ENCODE measurements at places on chromosomes 4 and X.

- DNase-seq: no peak
These were observed 36.0 kb upstream of the SPANXC start for GRCh38 chrX:141278306-141278705.

GRCh38 chr4:187027272-187027671 is 303.6 kb upstream of the FAT1 start:
- no peak for DNase-seq

DNA sequence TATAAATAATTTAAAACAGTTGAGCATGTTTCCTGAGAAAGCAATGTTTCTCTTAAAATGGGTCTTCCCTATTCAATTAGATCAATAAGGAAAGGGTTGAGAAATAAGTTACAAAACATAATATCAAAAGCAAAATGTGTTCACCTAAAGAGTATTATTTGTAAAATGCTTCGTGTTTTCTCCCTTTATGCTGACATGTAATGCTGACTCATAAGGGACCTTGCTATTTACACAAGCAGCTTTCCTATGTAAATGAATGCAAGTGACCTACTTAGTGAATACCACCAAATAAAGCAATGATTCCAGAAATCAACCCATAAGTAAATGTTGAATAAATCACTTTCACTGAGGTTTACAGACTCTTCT is 91.5 kb downstream of the ELOVL6 start:
- no peak for DNase-seq

DNA sequence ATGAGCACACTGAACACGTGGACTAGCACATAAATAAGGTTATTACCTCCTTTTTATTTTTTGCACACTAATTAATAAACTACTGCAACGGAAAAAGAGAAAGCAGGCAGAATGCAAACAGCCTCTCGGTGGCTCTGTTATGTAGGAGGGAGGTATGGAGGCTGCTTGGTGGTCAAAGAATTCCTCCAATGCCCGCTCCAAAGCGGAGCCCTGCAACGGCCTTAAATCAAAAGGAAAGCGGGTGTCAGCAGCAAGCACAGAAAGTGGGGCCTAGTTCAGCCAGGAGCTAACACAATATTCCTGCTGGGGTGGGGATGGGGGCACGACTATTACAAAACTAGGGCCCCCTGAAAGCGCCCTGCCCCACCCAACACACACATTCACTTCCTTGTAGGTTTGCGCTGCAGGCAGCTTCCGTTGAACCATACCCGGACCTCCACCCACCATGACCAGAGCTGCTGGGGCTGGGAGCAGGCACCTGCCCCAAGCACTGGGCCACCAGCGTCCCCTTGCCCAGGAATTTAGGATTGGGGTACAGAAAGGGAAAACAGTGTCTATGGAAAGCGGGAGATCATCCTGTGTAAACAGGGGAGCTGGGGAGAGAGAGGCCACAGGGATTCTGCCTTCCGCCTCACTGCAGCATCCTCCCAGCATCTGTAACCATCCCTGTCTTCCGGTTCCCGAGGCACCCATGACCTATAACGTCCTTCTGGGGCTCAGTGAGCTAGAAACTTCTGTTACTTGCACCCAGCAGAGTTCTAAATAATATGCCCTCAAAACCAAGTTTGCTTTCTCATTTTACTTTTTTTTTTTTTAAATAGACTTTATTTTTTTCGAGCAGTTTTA is 57.1 kb upstream of the DDX3X start:
- DNase-seq: no peak

DNA sequence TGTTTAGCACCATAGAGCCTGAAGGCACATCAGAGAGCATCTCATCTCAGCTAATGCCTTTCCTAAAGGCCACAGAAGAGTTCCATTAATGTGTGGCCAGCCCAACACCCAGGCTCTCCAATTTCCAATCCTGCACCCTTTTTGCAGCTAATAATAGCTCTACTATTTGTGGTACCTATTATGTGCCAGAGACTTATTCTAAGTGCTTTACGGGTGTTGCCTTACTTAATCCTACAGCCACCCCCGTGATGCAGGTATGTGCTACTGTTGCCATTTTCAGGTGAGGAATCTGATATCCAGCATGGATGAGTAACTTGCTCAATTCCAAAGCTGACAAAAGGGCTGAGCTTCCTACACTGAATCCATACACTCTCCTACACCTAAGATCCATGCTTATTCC is 217.6 kb upstream of the GALNT7 start:
- no peak for DNase-seq

DNA sequence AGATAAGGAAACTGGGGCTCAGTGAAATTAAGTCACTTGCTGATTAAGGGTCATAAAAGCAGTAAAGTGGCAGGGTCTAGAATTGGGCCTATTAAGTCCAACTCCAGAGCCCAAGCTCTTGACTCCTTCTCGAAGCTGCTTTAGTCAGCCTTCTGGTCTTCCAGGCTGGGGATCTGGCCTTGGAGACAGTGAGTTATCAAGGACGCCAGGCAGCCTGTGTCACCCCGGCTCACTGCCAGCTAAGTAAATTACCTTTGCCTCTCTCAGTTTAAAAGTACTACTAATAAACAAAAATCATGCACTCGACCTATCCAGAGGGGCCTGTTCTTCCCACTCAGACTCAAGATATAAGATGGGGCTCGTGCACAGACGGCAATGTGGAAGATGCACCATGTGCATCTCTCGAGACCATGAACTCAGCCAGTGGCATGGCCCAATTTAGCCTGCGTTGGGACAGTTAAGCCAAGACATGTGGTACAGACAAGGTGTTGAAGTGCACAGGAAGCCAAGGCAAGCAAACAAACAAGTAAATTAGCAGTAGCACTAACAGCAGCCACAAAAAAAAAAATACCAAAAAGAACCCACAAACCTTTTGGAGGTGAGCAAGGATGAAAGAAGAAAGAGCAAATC is 62.0 kb upstream of the MAP3K15 start:
- DNase-seq: no peak

GRCh38 chrX:20527558-20528011 is 260.9 kb upstream of the RPS6KA3 start:
- DNase-seq: no peak

DNA sequence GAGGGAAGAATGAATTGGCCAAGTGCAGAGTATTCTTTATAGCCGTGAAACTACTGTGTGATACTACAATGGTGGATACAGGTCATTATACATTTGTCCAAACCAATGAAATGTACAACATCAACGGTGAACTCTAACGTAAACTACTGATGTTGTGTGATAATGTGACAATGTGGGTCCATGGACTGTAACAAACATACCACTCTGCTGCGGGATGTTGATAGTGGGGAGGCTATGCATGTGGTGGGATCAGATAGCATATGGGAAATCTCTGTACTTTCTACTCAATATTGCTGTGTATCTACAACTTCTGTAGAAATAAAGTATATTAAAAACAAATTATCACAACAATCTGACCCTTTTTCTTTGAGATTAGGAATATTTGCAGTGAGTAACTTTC is 101.1 kb downstream of the TEX13C start:
- DNase-seq: no peak

- DNase-seq: peak; percentile 71
These were observed 2.9 kb downstream of the PAK3 start for GRCh38 chrX:111098874-111099273.

DNA sequence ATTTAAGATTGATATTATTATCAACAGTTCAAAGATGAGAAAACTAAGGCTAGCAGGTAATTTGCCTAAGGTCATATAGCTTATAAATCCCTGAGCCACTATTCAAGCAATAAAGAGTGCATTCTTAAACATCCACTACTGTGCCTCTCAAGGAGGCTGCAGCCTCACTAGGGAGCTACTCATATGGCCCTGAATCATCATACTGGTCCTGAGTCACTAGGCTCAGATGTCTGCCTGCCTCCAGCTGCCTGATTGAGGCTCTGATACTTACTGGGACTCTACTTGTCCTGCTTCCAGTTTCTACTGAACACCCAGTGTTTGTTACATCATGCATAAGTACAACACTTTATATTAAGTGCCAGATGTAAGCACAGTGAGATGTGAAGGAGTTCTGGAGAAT is 110.7 kb downstream of the AASDH start:
- no peak for DNase-seq

GRCh38 chrX:136192839-136193414 is 45.6 kb downstream of the FHL1 start:
- DNase-seq: no peak

- no peak for DNase-seq
These were observed 127.8 kb upstream of the FAT1 start for GRCh38 chr4:186851291-186852072.

- no peak for DNase-seq
These were observed 84.0 kb downstream of the NAA11 start for GRCh38 chr4:79241846-79242245.

DNA sequence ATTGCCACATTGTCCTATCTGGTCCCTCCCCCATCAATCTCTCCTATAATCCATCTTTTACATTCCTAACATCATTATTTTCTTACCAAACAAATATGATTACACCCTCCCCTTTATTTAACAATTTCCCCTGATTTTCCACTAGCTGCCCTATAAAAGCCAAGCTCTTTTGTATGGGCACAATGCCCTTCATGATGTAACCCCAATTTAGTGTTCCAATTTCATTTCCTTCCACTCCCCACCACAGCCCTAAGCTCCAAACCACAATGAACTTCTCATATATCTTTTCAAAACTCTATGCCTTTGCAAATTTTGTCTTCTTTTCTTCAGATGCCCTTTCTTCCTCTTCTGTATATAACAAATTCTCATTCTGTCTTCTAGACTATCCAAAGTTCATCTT is 39.5 kb upstream of the PTPN13 start:
- no peak for DNase-seq

GRCh38 chrX:72396117-72396516 is 90.4 kb upstream of the CITED1 start:
- no peak for DNase-seq

DNA sequence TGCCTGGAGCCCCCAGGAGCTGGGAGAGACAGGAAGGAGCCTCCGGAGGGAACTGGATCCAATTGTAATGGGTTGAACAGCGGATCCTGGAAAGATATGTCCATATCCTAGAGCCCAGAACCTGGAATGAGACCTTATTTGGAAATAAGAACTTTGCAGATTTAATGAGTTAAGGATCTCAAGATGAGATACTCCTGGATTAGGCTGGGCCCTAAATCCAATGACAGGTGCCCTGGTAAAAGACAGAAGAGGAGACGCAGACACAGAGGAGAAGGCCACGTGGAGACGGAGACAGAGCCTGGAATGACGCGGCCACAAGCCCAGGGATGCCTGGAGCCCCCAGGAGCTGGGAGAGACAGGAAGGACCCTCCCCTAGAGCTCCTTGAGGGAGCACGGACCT is 34.1 kb downstream of the P2RY8 start:
- no peak for DNase-seq

DNA sequence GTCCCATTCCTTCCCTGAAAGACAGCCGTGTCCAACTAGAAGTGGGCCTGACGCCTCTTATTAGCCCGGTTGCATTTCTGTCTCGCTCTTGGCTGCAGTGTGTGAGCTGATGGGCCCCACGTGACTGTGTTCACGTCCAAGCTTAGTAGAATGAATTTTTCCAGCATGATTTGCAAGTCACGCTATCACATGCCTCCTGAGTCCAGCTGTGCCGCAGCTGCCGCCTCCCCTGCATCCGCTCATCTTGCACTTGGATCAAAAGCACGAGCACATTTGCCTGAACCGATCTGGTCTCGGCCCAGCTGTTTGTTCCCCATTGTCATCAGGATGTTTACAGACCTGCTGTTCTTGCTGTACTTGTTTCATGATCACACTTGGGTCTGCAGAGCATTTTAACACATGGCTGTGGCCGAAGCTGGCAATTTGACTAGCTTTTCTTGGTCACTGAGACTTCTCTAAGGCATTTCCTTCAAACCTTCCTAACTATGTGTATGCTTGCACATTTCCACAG is 126.5 kb downstream of the KIT start:
- no peak for DNase-seq

DNA sequence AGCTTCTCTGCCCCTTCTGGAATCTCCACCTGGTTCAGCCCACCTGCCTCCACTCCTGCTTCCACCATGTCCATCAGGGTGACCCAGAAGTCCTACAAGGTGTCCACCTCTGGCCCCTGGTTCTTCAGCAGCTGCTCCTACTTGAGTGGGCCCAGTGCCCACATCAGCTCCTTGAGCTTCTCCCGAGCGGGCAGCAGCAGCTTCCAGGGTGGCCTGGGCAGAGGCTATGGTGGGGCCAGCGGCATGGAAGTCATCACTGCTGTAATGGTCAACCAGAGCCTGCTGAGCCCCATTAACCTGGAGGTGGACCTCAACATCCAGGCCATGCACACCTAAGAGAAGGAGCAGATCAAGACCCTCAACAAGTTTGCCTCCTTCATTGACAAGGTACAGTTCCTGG is 74.4 kb upstream of the ZXDA start:
- DNase-seq: no peak

DNA sequence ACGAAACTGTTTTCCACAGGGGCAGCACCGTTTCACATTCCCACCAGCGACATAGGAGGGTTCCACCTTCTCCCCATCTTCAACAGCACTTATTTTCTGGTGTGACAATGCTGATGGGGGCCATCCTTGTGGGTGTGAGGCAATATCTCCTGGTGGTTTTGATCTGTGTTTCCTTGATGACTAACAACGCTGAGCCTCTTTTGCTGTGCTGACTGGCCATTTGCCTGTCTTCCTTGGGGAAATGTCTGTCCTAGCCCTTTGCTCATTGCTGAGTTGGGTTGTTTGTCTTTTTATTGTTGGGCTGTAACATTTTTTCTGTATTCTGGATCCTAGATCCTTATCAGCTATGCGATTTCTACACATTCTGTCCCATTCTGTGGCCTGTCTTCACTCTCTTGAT is 33.7 kb downstream of the ATP2B3 start:
- DNase-seq: no peak

DNA sequence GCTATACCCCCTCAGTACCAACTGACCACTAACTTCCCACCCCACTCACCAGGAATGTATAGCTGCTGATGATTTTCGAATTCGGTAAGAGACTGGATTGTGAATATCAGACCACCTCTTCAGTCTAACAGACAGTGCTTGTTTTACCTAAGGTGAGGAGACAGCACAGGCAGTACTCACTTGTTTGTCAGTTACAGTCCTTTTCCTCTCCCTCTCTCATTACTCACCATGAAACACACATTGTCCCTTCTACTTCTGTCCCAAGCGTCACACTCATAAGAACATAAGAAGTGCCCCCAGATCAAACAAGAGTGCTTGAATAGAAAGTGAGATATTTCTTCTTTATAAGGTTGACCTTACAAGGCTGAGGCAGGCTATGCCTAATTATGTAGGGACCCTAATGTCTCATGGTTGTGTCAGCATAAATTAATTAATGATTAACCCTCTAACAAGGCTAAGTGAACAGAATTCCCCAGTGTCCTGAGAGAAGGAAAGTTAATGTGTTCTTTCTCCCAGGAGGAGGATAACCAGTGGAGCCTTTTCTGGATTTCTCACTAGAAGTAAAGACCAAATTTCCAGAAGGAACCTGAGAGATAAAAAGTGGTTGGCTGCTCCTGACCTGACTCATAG is 32.2 kb downstream of the ZCCHC12 start:
- DNase-seq: no peak

GRCh38 chr4:5760246-5760645 is 49.2 kb downstream of the EVC start:
- DNase-seq: no peak
